ENCODE measurements at places on chromosomes 5 and 9.

DNA sequence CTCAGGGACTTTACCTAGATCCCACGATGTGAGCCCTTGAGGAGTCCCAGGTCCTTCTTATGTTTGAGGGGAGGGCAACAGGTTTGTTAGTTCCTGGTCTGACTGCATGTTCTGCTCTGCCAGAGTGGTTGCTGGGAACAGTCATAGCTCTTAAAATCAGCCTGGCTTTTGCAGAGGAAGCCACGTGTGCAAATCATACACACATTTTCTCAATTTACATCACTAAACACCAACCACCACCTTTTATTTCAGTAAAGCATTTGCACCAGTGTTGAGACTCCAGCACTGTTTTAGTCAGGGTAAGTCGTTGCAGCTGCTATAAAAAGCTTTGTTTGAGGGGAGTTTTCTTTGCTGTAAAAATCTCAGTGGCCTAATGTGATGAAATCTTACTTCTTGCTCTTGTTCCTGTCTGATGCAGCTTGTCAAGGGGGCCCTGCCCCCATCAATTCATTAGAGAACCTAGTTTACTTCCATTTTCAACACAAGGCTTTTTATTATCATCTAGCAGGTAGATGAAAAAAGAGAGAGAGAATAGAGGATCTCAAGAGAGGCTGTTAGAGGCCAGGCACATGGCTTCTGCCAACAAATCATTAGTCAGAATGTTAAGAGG is 70.3 kb upstream of the VCAN start:
- no peak for DNase-seq

- DNase-seq: no peak
These were observed 70.2 kb upstream of the AGXT2 start for GRCh38 chr5:35117967-35118366.

DNA sequence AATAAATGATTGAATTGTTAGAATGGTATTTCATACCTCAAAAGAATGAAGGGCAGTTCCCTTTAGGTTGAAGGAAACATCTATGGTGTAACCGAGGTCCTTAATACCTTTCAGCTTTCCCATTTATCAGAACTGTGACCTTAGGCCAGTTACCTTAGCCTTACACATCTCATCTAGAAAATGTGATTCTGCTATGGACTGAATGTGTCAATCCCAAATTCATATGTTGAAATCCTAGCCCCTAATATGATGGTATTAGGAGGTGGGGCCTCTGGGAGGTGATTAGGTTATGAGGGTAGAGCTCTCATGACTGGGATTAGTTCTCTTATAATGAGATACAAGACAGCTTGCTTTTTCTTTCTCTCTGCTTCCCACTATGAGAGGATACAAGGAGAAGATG is 441.9 kb downstream of the PLK2 start:
- no peak for DNase-seq

DNA sequence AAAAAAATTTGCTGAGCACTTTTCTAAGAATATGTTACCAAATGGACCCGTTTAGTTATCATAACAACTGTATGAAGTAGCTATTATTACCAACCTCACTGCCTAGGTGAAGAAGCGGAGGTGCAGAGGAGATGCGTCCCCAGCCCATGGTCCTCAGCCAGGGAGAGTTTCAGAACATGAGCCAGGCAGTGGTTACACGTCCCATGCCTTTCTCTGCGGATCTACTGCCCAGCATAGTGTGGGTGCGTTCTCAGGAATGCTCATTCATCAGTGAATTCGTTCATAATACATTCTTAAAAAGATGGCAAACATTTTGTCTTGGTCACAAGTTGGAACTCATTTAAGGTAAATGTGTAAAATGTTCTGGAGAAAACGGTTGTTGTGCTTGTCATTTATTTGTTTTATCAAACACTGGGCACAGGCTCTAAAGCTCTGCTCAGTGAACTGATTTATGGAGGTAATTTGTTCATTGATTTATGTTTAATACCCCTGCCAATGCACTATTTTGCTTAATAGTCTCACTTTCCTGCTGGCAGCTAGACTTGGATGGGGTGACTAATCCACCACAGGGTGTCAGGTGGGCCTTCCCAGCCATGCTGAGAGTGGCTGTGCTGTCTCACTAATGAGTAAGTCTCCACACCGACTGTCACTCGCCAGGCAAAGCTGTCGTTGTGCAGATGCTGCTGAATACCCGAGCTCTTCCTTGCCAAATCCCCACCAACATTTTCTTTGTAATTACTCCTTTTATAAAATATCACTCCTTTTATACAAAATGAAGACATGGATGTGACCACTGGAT is 248.8 kb downstream of the TENT4A start:
- DNase-seq: no peak

DNA sequence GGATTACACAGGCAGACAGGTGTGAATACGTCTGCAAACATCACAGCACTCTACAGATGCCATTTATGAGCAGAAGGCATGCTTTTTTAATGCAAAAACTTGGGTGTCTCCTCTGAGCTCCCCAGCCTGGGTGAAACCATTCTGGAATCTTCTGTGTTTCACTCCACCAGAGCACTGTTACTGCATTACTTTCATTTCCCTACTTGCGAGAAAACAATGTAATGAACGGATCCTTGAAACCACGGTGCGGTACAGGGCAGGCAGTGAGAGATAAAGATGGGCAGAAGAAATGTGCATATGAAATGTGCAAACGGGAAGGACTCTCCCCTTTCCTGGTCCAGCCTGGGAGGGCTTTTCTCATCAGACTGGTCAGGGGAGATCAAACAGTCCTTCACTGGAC is 584.3 kb upstream of the KLF4 start:
- no peak for DNase-seq

Data from left ventricle myocardium inferior (tissue), 1 donor.